ENCODE measurements at places on chromosomes 2 and 18.

- no peak for DNase-seq
Measured at GRCh38 chr2:136377423-136378382, 259.8 kb upstream of the CXCR4 start.

DNA sequence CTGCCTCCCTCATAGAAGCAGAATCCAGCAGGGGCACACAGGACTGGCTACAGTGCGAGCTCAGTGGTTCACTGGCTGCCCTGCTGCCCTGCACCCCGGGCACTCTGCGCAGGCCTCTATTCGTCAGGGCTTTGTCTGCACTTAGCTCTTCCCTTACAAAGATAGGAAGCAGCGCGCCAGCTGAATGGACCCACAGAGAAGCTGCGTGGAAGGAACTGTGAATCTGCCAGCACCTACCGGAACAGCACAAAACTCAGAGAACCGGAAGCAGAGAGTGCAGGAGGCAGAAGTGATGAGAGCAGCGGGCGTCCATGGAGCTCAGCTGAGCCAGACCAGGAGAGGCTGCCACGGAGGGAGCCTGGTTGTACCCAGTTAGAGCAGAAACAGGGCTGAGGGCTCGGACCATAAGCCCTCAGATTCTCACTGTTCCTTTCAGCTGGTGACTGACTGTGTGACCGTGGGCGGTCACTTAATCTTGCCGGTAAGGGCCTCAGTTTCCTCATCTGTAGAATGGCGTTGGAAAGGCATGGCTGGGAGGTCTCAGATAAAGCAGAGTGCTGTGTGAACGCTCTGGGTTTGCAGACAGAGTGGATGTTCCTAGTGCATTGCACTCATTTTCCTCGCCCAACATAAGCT is 23.1 kb upstream of the SLC66A3 start:
- no peak for DNase-seq

- no peak for DNase-seq
Measured at GRCh38 chr2:44120428-44120827, 48.2 kb upstream of the PPM1B start.

DNA sequence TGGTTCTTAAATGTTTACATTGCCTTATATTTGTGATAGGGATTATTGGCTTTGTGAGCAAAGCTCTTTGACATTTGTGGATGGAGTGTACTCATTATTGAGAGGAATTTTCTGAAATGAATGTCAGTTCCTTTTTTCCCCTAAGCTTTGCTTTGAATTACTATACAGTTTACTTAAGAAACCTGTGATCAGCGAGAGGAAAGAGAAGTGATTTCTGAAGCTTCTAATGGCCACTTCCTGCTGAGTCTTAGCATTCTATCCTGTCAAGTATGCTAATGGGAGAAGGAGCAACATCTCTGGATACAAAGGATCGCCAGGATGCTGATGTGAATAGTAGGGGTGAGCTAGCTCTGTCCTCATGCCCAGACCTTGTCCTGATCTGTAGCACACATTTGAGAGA is 47.8 kb upstream of the MGAT5 start:
- DNase-seq = no peak

DNA sequence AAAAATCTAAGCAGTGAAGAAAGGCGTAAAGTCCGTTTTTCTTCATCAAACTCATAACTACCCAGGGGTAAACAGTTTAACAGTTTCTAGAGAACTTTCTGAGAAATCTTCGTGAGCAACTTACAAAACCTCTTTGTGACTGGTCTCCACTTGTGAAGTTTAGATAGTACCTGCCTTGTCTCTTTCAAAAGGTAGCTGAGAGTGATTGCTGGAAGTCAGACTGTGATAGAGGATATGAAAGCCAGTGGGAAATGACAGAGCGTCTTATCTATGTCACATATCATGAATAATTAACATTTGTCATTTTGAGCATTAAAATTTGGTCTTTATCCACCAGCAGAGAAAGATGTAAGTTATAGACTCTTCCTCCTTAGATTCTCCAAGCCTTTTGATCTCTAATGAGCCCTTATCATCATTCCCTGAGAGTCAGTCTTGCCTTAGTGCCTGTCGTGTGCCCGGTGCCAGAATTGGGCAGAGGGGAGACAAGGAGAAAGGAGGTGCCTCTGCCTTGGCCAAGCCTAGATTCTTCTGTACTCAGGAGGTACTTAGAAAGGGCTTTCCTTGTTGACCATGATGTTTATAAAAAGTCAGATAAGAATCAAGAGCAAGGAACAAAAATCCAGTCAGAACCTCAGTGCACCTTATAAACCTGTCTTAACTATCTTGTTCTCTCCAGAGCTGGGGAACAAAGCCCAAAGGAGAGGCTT is 205.1 kb upstream of the EPAS1 start:
- DNase-seq = no peak

DNA sequence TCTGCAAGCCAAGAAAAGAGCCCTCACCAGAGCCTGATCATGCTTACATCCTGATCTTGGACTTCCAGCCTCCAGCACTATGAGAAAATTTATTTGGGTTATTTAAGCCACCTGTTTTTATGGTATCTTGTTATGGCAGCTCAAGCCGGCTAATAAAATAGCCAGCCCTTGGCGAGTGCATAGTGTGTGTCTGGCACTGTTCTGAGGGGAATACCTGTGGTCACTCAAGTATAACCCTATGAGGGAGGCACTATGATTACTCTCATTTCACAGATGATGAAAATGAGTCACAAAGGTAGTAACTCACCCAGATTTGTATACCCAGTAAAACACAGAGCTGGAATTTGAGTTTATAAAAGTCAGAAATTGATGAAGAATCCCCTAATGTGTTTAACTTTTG is 556.9 kb upstream of the SETBP1 start:
- no peak for DNase-seq

DNA sequence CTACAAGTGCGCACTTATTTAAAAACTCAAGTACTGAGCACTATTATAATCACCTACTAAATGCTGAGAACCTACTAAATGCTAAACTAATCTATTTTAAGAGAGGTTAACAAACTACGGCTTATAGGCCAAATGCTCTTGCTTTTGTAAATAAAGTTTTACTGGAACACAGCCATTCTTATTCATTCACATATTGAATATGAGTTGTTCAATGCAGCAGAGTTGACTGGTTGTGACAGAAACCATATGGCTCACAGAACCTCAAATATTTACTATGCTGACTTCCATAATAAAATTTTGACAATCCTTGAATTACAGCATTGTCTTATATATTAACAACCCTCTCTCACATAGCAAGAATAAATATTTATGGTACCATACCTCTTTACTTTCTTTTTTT is 103.2 kb downstream of the ZNF521 start:
- DNase-seq = no peak

GRCh38 chr2:85434696-85435095 is 16.2 kb downstream of the SH2D6 start:
- DNase-seq = no peak

DNA sequence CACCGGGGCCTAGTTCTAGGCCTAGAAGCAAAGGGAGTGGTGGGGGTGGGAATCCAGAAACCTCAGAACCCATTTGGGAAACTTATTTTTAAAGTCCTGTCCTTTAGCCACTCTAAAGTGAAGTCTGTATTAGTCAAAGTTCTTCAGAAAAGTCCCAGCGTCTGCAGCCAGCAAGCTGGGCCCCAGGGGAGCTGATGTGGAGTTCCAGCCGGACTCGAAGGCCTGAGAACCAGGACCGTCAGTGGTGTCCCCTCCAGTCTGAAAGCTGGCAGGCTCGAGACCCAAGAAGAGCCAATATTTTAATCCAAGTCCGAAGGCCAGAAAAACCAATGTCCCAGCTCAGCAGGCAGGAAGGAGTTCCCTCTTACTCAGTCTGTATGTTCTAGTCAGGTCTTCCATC is 32.4 kb downstream of the ID2 start:
- no peak for DNase-seq

DNA sequence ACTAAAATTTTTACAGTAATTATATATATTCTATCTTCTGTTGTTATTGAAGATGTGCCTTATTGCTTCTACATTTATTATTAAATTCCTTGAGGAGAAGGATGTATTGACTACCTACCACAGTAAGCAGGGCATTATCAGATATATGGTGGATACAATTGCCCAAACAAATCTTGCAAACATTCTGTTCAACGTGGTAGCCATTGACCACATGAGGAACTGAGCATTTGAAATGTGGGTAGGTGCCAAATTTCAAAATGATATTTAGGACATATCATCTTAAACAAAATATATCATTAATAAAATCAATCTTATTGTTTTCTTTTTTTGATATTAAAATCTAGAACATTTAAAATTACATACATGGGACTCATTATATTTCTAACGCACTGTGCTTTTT is 11.1 kb downstream of the SCN3A start:
- no peak for DNase-seq

DNA sequence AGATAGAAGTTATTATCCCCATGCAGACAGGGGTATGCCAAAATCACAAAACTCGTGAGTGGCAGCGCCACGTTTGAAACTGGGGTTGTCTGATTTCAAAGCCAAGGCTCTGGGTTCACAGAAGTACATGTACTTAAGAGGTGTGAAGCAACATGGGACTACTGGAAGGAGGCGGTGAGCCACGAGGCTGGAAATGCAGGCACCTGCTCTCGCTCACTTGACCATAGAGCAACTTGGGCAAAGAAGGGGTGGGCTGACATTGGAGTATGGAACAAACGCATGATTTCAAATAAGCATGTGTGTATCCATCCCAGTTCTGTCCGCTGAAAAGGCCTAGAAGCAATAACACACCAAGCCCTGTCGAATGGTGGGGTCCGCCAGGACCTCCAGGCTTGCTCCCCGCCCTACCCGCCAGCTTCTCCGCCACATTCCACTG is 593 bp upstream of the ACTR2 start:
- no peak for DNase-seq

GRCh38 chr18:48838921-48839818 is 111.6 kb downstream of the SMAD7 start:
- DNase-seq = no peak

DNA sequence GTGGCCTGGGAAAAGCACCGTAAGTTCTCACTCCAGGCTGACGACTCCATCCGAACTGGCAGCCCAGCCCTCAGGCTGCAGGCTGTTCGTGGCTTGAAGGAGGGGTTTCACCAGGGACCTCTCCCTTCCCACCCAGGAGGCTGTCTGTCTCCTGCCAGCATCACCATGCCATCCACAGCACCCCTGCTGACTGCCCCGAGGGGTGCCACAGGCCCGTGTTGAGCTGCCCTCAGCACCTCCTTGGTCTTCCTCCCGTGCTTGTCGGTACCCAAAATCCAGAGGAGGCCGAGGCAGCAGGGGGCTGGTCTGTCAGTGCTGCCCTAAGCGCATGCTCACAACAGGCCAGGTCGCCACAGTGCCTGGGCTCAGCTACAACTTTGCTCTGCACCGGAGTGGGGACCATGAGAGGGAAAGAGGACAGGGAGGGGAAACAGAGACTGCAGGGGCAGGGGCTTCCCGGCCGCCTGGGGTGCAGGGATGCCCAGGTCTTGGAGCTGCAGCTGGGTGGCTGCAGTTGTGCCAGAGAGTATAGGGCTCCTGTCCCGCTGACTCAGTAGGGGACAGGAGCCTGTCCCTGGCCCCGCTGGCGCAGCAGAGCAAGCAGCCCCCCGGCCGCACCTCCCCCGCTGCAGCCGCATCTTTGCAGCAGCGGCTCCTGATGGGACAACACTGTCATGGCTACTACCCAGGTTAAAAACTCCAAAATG is 963.7 kb upstream of the CRIM1 start:
- DNase-seq = no peak

- DNase-seq = peak; percentile 31
Measured at GRCh38 chr2:101307950-101308431, 510 bp downstream of the RNF149 start.

DNA sequence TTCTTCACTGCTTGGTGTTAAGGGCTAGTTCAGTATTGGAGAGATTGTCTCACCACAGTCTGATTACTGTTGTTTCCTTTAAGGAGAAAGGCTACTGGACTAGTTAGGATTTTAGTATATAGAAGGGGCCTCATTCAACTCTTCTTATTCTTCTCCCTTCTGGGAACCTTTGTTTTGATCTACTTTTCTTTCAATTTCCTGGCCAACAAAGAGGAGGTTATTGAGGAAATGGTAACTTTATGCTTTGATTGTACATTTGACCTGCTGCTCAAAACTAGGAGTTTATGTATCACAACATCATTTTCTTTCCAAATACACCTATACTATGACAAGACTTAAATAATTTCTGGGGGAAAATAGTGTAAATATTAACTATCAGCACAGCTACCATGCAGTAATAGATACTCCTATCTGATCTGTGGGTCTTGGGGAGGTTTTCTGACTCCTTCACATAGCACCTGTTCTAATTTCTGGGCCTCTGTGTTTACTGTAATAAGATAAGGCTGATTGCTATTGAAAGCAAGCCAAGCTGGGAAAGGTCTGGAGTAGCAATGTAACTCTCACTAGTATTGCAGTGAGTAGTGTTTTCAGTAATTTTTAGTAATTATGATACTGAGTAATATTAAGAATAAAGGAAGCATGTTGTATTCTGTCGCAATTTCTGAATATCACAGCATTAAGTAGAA is 395.3 kb downstream of the NUP35 start:
- no peak for DNase-seq

Measured in left renal cortex interstitium (tissue), 4 donors.